ENCODE measurements at places on chromosomes 3 and 15.

DNA sequence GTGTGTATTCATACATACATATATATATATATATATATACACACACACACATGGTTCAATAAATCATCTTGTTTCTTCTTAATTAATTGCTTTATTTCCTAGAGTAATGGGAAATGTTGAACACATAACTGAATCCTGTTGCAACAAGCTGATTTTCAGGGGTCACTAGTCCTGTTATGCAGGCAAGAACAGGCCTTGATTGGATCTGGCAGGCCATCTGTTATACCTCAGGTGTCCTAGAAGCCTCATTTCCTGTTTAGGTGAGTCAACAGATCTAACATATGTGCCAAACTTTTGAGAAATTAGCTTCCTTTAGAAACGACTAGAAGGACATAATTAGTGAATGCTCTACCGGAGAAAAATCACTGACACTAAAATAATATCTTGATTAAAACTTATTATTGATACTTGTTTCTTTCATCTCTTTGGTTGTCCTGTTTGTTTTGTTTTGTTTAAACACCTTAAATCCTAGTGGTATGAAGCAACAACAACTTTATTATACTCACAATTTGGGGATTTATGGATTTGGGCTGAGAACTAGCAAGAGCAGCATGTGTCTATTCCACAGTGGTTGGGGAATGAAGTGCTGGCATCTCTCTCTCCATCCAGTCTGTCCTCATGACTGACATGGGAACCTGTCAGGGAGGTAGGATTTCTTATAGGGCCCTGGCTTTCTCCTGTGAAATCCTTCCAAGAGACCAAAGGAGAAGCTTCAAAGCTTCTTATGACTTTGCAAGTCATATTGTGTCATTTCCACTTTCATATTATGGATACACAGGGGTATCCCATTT, 552.6 kb downstream of the NSUN3 start:
- no peaks in the 10 kb centered on the region for H3K4me1 ChIP-seq
- no peaks in the 10 kb centered on the region for H3K36me3 ChIP-seq
- no peaks in the 10 kb centered on the region for H3K27me3 ChIP-seq

DNA sequence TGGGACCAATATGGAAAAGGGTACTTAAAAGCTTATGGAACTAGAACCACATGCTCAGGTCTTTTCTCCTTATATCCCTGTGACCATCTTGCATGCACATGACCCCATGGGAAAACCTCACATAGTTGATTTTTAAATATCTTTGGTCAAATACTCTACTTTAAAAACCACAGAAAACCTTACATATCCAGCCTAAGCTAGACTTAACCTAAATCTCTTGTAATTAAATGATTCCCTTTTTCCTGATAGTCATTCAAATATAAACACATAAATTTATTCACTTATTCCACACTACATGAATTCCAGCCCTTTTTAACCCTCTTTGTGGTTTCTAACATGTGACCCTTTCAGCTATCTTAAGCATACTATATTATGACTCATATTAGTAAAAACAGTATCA, 46.8 kb downstream of the DNAJC13 start:
- H3K4me3 ChIP-seq: no peak overlapping the region
- DNase-seq: no peak
- H3K4me1 ChIP-seq: no peaks in the 10 kb centered on the region
- no peaks in the 10 kb centered on the region for H3K27me3 ChIP-seq
- peaks cover 95% of the 10 kb centered on the region for H3K36me3 ChIP-seq

DNA sequence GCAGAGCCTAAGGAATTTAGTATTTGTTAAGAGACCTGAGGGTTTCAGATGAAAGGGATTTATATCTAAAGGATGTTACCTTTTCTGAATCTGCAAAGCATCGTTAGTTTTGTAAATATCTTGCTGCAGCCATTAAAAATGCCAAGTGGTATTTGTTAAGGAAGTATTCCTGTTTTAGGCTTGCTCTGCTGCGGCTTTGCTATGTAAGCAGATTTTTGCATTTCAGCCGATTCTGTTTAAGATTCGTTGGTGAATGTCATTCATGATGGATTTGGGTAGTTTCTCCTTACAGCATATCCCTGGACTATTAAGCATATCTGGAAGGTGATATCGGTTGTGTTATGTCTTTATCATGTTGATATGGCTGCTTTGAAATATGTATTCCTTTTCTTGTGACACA, 1.0 kb downstream of the USP8 start:
- no peak for DNase-seq
- H3K36me3 ChIP-seq: no peaks in the 10 kb centered on the region
- no peaks in the 10 kb centered on the region for H3K27me3 ChIP-seq
- H3K27ac ChIP-seq: no peak overlapping the region

GRCh38 chr3:115359536-115359935, 212.4 kb upstream of the ZBTB20 start:
- H3K4me1 ChIP-seq: no peaks in the 10 kb centered on the region
- H3K4me3 ChIP-seq: no peak overlapping the region
- DNase-seq: no peak
- no peaks in the 10 kb centered on the region for H3K36me3 ChIP-seq
- H3K27me3 ChIP-seq: no peaks in the 10 kb centered on the region

DNA sequence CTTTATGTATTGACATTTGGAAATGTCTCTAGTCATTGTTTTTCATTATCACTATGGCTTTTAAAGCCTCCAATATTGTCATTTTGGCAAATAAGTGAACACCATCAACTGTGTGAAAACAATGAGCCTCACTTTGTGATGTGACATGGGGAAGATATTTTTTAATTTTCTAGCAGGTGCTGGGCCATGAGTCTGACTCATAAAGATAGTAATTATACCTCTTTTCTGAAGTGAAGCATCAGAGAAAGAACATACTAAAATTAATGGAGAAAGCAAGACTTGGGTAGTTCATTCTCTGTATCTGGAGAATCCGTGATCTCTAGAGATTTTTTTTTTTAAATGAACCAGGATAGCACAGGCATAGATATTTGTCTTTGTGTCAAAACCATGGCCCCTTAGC, 100.8 kb downstream of the CCNL1 start:
- no peak overlapping the region for H3K27ac ChIP-seq
- DNase-seq: no peak
- H3K4me3 ChIP-seq: no peak overlapping the region
- no peaks in the 10 kb centered on the region for H3K36me3 ChIP-seq
- H3K27me3 ChIP-seq: no peaks in the 10 kb centered on the region

- H3K4me3 ChIP-seq: no peak overlapping the region
- no peaks in the 10 kb centered on the region for H3K4me1 ChIP-seq
- H3K27ac ChIP-seq: no peak overlapping the region
- DNase-seq: no peak
Observed at GRCh38 chr3:159187232-159187631, 385.4 kb downstream of the MFSD1 start.

DNA sequence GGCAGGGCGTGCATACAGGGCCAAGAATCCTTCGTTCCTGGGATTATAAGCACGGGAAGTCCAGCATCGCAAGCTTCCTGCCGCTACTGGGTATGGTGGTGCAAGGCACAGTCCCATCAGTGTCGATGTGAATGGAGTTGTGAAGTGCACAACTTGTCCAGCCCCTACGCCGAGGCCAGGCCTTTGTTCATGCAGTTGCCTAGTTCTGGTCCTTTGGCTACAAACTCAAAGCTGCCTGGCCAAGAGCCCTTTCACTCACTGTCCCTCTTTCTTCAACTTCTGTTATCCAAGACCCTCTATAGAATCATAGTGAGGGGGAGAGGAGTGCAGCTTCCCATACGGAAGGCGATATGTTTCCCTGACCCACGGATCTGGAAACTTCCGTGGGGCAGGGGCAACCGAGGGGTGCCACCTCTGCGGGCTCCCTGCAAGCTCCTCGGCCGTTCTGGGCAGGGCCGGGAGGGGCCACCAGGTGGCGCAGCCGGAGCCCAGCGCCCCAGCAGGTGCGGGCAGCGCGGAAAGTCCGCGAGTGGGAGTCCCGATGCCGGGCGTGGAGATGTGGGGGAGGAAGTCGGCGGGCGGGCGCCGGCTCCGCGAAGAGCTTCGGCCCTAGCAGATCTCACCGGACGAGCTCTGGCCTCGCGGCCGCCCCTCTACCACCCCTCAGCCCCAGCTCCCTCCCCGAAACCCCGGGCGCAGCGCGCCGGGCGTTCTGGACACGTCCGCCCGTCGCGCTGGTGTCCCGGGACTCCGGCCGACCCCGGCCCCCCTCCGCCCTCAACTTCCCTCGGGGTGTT, 693 bp downstream of the RASGRP1 start:
- DNase-seq: peak; percentile 9
- no peaks in the 10 kb centered on the region for H3K36me3 ChIP-seq
- peaks cover 48% of the 10 kb centered on the region for H3K4me1 ChIP-seq
- H3K4me3 ChIP-seq: peak overlapping the region; percentile 54
- H3K27me3 ChIP-seq: no peaks in the 10 kb centered on the region

- no peaks in the 10 kb centered on the region for H3K27me3 ChIP-seq
- no peak overlapping the region for H3K27ac ChIP-seq
- H3K4me3 ChIP-seq: no peak overlapping the region
- H3K36me3 ChIP-seq: no peaks in the 10 kb centered on the region
- DNase-seq: no peak
Observed at GRCh38 chr3:89367166-89367565, 259.7 kb downstream of the EPHA3 start.

- no peaks in the 10 kb centered on the region for H3K4me1 ChIP-seq
- H3K27me3 ChIP-seq: no peaks in the 10 kb centered on the region
- H3K4me3 ChIP-seq: no peak overlapping the region
- H3K27ac ChIP-seq: no peak overlapping the region
Observed at GRCh38 chr3:194450341-194450740, 36.5 kb downstream of the ATP13A3 start.

DNA sequence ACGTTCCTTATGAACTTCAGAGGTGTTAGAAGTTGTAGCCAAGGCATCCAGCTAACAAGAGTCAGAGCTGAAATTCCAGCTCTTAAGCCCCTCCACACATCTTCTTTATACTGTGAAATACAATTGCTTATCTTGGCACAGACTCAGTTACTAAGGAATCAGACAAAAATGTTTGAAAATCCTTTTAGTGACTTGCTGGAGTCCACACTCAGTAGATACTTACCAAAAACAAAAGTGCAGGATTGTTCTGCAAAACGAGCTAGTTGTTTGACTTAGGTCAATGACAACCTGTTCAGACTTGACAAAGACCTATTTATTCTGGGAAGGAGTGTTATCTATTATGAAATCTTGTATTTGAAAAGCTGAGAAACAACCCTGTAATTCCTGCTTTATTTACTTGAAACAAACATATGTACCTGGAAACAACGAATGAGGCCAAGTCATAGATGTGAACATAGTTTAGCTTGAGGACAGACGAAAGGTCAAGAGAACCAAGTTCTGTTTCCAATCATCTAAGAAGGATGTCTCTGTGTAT, 38.5 kb downstream of the B3GNT5 start:
- no peaks in the 10 kb centered on the region for H3K36me3 ChIP-seq
- peak overlapping the region; percentile 82 for H3K27ac ChIP-seq

DNA sequence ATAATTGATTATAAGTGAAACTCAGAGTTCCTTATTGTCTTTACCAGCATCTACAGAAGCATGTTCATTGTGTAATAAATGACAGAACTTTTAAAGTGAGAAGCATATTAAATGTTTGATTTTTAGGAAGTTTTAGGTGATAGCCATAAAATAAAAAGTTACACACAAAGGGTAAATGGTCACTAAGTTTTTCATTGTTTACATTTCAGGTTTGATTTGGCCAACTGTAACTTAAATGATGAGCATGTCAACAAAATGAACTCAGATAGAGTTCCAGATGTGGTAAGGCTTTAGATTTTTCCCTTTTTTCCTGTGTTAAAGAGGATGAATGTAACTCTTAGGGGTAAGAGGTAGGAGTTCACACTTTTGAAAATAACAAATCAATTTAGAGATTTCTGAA, 25.9 kb downstream of the NMD3 start:
- no peak overlapping the region for H3K4me3 ChIP-seq
- no peak for DNase-seq
- H3K36me3 ChIP-seq: peaks cover 98% of the 10 kb centered on the region
- no peaks in the 10 kb centered on the region for H3K27me3 ChIP-seq

GRCh38 chr15:89747708-89748682, 3.1 kb downstream of the MESP1 start:
- no peaks in the 10 kb centered on the region for H3K27me3 ChIP-seq
- H3K36me3 ChIP-seq: no peaks in the 10 kb centered on the region
- no peak for DNase-seq
- no peak overlapping the region for H3K4me3 ChIP-seq
- peaks cover 37% of the 10 kb centered on the region for H3K4me1 ChIP-seq

GRCh38 chr15:100124361-100124760, 217.4 kb downstream of the ADAMTS17 start:
- no peak overlapping the region for H3K27ac ChIP-seq
- no peaks in the 10 kb centered on the region for H3K4me1 ChIP-seq
- peaks cover under 1% of the 10 kb centered on the region for H3K36me3 ChIP-seq
- no peak overlapping the region for H3K4me3 ChIP-seq

DNA sequence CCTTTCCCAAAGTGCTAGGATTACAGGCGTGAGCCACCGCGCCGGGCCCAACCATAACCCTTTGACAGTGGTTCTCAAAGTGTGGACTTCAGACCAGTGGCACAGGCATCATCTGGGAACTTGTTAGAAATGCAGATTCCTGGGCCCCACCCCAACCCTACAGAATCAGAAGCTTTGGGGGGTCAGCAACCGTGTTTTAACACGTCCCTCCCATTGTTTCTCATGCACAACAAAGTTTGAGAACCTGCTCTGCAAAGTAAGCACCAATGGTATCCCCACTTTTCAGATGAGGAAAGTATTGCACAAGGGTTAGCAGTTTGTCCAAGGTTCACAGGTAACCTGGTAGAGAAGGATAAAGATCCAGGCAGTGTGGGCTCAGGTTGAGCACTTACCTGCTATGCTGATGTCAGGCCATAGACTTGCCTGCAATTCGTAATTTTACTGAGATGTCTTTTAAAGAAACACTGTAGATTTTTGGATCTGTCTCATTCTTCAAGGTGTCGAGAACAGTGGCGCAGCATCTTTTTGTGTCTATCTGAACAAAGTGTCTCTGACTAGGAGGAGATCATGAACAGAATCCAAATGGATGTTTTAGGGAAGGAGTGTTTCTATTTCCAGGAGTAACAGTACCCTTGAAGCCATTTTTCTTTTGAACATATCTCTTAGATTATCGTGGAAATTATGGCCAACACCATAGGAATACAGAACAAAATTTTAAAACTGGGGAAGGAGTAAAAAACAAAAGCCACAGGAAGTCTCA, 2.5 kb downstream of the GXYLT2 start:
- H3K36me3 ChIP-seq: no peaks in the 10 kb centered on the region
- no peak overlapping the region for H3K4me3 ChIP-seq
- no peak for DNase-seq
